ENCODE measurements at places on chromosomes 11 and 22. TPM values are rescaled to one million over a fixed set of nuclear protein-coding genes. Genes with fewer than 3 reads are reported as not detected.

DNA sequence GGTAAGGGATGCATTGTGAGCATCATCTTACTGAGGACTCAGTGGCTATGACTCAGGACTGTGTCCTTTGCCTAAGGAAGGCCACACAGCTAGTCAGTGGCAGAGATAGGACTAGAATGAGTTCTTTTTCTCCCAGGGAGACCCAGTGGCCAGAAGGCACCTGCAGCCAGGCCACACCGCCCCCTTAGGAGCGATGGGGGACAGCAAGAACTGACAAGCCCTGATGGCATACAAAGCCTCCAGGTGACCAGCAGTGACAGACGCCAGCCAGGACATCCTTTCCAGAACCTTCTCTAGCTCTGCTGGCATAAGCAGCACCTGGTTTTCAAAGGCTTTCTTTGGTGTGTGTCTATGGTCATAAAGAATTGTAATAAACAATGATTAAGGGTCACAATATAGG, 240.1 kb downstream of the ST3GAL4 start:
- DNase-seq = no peak

DNA sequence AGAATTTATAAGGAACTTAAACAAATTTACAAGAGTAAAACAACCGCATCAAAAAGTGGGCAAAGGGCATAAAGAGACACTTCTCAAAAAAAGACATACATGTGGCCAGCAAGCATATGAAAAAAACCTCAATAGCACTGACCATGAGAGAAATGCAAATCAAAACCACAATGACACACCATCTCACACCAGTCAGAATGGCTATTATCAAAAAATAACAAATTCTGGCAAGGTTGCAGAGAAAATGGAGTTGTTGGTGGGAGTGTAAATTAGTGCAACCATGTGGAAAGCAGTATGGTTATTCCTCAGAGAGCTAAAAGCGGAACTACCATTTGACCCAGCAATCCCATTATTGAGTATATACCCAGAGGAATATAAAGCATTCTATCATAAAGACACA, 866.8 kb upstream of the TENM4 start:
- DNase-seq = no peak

DNA sequence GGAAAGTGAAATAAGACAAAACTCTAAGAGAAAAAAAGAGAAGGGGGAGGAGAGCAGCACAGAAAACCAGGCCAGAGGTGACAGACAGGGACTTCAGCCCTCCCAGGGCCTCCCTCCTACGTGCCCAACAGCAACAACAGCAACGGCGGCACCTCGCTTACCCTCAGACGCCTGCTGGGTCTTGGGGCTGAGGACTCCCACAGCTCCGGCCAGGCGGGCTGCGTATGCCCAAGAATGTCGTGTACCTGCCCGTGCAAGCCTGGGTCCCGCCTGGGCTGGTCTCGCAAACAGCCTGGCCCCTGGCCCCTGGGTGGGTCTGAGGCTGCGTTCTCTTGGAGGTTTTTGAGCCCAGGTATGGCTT, 30.5 kb downstream of the ARAP1 start:
- DNase-seq = no peak

GRCh38 chr11:109043315-109043714, 378.4 kb downstream of the DDX10 start:
- no peak for DNase-seq

DNA sequence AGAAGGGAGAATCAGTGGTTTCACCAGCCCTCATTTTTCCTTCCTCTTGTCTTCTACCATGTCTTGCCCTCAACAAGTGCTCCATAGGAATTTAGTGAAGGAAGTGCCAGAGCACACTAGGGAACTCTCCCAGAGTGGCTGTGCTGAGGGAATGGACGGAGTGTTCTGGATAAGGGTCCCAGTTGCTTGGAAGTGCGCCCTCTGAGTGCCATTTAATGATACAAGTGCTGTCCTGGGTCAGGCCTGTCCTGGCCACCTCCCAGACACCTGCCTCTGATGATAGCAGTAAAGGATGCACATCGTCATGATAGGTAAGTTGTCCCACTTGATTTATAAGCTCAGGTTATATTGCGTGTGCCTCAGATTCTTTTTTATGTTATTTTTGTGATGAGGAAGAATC, 5.1 kb downstream of the PANX1 start:
- DNase-seq = no peak

DNA sequence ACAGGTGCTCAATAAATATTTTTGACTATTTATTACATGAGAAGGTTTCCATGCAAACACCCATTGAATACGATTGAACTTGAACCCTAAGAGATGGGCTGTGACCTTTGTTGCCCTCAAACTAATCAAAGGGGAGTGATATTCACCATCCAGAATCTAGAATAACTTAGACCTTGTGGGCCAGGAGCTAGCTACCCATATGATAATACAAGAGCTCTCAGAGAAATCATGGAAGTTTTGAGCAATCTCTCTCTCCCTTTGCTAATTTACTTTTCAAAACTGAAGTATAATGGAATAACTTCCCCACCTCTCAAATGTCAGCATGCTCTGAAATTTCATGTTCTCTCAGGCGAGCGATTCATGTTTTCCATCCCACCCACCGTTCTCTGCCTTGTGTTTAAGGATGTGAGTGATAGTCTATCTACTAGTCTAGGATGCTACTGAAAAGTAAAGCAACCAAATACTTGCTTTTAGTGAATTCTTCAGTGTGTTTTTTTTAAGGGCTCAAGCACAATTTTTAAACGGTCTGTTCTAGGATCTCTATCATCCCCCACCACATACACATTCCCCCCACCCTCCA, 33.3 kb downstream of the BARX2 start:
- DNase-seq = no peak

DNA sequence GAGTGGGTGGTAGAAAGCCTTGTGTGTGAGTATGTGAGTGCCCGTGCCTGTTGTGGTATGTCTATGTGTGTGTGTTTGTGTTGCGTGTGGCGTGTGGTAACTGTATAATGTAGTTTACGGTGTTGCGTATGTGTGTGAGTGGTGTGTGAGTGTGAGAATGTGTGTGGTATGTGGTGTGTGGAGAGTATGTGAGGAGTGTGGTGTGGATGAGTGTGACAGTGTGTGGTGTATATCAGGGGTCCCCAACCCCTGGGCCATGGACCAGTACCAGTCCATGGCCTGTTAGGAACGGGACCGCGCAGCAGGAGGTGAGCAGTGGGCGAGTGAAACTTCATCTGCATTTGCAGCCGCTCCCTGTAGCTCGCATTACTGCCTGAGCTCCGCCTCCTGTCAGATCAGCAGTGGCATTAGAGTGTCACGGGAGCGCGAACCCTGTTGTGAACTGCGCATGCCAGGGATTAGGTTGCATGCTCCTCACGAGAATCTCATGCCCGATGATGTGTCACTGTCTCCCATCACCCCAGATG, 5.7 kb downstream of the UPK3A start:
- DNase-seq = no peak

- DNase-seq = no peak
Measured at GRCh38 chr11:33044285-33044756, 4.9 kb downstream of the TCP11L1 start.

GRCh38 chr11:129947474-129947873, 52.1 kb upstream of the NFRKB start:
- DNase-seq = no peak

DNA sequence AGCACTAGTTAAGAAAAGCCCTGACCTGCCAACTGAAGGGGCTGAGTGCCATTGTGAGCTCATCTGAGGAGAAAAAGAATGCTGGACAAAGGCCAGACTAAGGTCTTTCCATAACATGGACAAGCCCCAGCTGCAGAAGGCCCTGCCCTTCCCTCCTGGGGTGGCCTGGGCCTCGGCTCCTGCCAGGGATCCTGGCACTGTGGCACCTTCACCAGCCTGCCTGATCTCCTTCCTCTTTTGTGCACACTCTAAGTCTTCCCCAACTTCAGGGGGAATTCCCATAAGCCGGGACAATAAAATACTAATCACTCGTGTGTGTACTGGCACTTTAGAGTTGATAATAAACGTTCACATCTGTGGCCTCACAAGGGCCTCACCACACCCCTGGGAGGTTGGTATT, 9.9 kb downstream of the TMPRSS13 start:
- DNase-seq = peak; percentile 56

GRCh38 chr11:125743681-125744080, 2.4 kb upstream of the PATE1 start:
- DNase-seq = no peak

BAIAP2L2 gene
- total RNA-seq = 0.21 TPM

XKR3 gene
- not detected for total RNA-seq

CCDC116 gene
- total RNA-seq = 0.85 TPM

TXNRD2 gene
- total RNA-seq = 15.8 TPM

CYTH4 gene
- not detected for total RNA-seq

KDM4D gene
- total RNA-seq = 0.65 TPM

OR56A4 gene
- total RNA-seq = not detected
